Thoracic aorta (tissue), 2 donors: ENCODE measurements at places on chromosomes 2 and 18. TPM values are rescaled to one million over a fixed set of nuclear protein-coding genes. Genes with fewer than 3 reads are reported as not detected.

The FOXI3 gene
- not detected for total RNA-seq

DNA sequence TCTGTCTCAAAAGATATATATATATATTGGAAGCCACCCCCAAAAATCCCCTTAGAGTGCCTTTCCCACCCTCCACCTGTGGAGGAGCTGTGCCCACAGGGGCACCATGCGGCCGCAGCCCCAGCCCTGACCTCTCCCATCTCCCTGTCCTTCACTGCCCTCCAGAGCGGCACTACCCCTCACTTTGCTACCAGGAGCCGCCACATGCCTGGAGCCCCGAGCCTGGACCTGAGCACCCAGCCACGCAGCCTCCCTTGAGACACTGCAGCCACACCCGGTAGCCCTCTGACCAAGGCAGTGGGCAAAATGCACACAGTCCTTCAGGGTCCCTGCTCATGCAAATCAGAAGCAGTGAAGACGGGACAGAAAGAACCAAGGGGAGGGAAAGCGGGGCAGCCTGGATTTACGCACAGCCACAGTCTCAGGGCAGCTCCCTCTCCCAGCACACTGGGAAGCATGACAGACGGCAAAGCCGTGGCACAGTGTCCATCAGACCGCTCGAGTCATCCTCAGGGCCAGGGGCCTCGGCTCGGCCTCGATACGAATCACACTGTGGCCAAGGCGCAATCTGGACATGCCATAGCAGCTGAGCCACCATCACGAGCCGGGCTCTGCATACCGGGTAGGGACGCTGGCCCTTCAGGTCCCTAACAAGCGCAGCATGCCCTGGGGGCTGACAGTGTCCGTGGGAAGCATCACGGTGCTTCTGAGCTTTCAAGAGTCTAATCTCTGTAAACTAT, 10.1 kb downstream of the HDAC4 start:
- no peak overlapping the region for H3K27ac ChIP-seq
- H3K27me3 ChIP-seq = no peaks in the 10 kb centered on the region

The COX7A2L gene
- total RNA-seq = 107 TPM

- H3K27ac ChIP-seq = peak overlapping the region; percentile 59
- no peaks in the 10 kb centered on the region for H3K36me3 ChIP-seq
- DNase-seq = peak; percentile 11
- H3K4me3 ChIP-seq = no peak overlapping the region
- peaks cover 14% of the 10 kb centered on the region for H3K4me1 ChIP-seq
- no peaks in the 10 kb centered on the region for H3K27me3 ChIP-seq
Observed at GRCh38 chr2:41722668-41723369, 325.0 kb upstream of the PKDCC start.
